ENCODE measurements at places on chromosomes 1 and 21.

DNA sequence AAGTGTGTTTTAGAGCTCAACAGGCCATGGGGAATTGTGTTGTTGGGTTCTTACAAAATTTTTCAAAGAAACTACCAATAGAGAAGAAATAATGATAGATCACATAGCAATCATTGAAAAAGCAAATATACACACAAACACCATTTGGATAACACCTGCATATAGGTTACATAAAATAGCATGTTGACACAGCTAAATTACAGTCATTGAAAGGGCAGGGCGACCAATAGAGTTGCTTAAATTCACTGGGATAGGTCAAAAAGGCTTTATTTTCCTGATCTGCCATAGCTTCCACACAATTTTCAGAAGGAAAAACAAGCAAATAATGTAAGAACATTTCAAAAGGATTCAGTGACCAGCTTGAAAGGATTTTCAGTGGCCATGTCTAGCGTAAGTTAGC lies 57.9 kb upstream of the FGGY start:
- no peak for DNase-seq

DNA sequence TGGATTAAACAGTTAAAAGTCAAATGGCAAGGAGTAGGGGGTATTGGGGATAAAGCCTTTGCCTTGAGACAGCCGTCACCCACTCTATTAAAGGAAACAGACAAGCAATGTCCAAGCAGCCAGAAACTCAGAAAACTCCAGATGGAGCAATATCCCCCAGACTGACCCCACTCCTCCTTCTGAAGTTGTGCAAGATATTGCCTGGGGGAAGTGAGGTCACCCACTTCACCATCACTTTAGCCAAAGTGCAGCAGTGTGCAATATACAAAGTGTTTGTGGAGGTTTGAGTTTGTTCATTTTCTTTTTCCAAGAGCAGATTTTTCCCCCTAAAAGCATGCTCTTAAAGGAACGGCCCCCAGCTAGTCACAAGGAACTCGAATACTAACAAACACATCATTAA lies 125.1 kb downstream of the ETS2 start:
- no peak for DNase-seq

- no peak for DNase-seq
Observed at GRCh38 chr1:167984886-167985489, 48.1 kb upstream of the MPC2 start.

DNA sequence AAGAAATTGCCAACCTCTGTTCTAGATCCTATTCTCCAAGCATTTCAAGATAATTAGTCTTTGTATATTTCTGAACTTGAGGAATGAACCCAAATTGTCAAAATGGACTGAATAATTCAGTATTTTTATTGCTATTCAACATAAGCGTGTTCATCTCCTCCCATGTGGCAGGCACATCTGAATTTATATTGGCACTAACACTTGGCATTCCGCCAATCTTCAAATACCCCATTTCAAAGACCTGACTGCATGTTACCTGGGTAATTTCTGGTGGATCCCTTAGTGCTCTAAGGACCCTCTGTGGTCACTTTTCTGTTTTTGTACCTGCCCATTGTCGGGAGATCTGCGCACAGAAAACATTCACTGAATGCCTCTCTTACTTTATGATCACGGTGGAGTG lies 66.6 kb downstream of the BACE2 start:
- DNase-seq = no peak

- DNase-seq = no peak
Observed at GRCh38 chr1:24152631-24153494, 9.9 kb upstream of the IL22RA1 start.

- DNase-seq = peak; percentile 77
Observed at GRCh38 chr1:94863919-94864318, 43.8 kb downstream of the SLC44A3 start.

GRCh38 chr1:214958486-214958885 lies 124.1 kb upstream of the KCNK2 start:
- DNase-seq = no peak

GRCh38 chr1:229162825-229163515 lies 107.9 kb upstream of the RAB4A start:
- no peak for DNase-seq

DNA sequence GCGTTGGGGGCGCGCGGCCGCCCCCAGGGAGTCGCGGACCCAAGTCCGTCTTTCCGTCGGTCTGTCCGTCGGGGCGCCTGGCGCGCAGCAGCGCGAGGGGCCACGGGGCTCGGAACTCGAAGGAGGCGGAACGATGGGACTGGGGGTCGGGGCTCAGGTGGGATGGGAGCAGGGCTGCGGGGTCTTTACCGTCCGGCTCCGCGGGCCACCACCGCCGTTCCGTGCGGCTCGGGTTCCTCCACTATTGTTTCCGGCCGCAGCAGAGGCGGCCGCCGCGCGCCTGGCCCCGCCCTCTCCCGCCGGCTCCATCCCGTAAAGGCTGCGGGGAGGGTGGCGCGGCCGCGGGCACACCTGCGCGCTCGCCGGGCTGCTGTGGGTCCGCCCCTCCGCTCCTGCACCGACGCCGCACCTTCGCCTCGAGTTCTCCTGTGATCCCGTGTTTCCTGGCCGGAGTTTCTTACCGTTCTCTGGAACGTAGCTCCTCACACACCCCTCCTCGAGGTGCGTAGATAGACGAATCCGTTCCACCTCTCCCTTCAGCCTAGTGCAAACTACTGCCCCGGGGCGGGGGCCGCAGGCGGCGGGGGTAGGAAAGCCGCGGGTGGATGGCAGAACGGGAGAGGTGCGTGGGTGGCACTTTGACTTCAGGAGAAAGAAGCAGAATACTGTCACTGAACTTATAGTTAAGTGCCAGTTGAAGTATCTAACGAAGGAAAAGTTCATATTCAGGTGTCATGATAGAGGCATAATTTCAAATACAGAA lies at the start of gene C21orf91:
C21orf91 (minus strand) TSS at position 243 of the 763 bp plus-strand sequence. CDS start 1,038 bp downstream, outside the sequence.
- peak; percentile 49 for DNase-seq

DNA sequence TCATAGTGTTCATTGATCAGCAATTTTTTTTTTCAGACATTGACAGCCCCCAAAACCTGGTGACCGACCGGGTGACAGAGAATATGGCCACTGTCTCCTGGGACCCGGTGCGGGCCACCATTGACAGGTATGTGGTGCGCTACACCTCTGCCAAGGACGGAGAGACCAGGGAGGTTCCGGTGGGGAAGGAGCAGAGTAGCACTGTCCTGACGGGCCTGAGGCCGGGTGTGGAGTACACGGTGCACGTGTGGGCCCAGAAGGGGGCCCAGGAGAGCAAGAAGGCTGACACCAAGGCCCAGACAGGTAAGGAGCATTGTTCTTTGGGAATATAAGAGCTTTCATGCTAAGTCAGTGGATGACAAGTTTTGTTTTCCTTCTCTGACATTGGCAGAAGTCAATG lies 49.3 kb downstream of the TNN start:
- DNase-seq = no peak

DNA sequence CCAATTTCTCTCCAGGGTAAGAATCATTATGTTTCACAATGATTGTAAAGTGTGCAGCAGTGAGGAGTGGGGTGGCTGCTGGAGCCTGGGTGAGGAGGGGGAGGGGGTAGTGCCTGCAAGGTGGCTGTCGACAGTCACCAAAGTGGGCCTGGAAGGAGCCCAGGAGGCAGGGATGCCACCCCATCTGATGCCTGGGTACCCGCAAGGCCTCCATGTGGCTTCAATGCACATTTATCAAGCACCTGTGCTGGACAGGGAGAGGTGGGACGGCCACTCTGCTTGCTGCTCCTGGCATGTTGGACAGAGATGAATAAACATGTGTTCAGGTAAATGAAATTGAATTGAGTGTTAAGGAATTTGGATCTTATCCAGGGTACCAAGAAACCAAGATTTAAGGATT lies 78.8 kb upstream of the DISP3 start:
- no peak for DNase-seq

DNA sequence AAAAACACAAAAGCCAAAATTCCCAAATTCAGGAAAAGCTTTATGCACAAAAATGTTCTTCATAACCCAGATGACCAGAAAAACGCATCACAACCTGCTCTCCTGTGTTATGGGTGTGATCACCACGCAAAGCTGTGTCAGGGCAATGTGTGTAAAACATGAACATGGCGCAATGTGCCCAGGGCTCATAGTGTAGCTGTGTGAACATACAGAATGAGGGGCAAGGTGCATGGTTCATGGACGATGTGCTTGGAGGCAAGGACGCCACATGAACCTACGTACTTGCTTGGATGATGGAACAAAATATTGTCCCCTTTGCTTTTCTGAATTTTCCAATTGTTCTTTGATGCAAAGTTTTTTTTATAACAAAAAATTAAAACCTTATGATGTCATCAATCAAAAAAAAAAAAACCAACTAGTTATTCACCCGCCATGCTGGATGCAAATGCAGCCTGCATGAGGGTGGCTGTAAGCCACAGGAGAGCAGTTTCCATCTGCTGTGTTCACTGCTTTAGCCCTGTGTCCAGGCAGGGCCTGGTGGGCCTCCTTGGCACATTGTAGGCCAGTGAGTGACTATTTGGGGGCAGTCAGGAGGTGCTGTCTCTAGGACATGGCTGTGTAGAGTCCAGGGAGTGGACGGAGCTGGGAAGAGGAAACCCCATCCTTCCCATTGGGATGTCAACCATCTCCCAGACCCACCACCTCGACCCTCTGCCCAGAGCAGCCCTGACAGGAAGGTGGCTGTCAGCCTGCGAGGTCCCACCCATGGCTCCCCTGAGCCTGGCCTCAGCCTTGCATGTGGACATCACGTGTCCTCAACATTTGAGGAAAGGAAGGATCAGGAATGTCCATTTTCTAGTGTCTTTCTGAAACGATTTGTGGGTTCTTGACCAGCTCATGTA lies 13.6 kb downstream of the KRTAP10-1 start:
- no peak for DNase-seq

DNA sequence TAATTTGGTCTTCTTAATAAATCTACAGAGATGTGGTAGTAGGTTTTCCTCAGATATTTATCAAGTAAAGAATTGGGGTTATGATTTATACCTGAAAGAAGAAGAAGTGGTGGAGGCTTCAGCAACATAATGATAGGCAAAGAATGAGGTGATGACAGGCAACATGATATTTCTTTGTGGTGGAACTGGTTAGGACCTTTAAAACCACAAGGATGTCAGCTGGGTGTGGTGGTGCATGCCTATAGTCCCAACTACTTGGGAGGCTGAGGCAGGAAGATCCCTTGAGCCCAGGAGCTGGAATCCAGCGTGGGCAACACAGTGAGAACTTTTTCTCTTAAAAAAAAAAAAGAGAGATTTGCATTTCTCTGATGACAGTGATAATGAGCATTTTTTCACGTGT lies 34.1 kb upstream of the COL11A1 start:
- DNase-seq = no peak

GRCh38 chr1:41775956-41776585 lies 142.7 kb downstream of the HIVEP3 start:
- no peak for DNase-seq
